ENCODE measurements at places on chromosomes 5 and 9.

- no peak for DNase-seq
Measured at GRCh38 chr5:38621840-38622437, 65.5 kb upstream of the LIFR start.

- no peak for DNase-seq
Measured at GRCh38 chr9:131714161-131714646, 25.7 kb downstream of the RAPGEF1 start.

DNA sequence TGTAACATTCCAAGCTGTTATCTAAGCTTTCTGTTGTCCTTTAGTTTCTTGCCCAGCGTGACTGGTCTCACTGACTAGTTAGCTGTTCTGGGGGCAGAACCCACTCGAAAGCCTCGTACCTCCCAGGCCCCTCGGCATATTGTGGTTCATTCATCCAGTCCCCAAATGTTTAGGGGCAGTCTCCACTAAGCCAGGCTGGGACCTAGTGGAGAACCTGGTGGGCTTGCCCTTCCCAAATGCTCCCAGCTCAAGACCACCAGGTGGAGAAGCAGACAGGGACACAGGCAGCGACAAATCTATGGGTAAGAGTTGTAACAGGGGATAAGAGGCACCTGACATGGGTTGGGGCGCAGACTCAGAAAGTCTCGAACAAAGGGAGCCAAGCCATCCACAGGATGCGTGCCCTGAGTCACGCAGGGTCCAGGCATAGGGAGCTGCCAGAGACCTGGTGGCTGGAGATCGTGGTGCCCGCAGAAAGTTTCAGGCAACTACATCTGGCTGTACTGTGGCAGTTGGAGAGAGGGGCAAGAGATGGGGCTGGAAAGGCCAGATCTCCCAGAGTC is 851 bp upstream of the EEIG1 start:
- no peak for DNase-seq

- DNase-seq: no peak
Measured at GRCh38 chr9:121303456-121304451, 35.8 kb downstream of the GSN start.

DNA sequence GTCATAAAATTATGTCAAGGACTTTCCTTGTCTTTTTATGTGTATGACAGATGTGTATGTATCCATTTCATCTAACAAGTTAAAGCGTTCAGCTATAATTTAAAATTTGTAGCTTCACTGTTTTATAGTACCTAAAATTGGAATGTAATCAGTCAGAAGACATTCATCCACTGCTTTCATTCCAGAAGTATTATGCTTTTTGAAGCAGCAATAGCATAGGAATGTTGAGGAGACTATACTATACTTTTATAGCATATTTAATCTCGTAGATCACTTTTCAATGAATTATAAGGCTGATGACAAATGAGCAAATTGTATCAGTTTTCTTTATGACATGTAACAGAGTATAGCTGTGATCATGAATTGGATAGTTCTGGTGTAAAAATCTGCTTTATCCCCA is 6.9 kb downstream of the PCDHGA12 start:
- DNase-seq: no peak

Data from stimulated activated CD4-positive, alpha-beta T cell treated with anti-CD3 and anti-CD28 coated beads, TNF-alpha, amount 100 ng/mL, for 1 hour (primary cell).